ENCODE measurements at places on chromosomes 6 and 20.

DNA sequence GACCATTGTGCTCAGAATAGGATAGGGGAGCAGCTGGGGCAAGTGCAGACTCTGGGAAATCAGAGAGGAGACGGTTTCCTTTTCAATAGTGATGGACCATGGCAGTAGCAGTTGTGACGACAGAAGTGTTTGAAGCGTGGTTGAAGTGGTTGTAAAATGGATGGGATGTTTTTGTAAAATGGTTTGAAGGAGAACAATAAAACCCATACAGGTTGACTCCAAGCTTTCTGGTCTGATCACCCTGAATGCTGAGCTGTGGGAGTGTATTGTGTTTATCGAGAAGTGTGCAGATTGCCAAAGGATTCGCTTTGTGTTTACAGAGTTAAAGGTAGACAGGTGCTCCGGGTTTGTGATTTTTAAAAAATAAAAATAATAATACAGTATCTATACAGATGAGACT lies 255.2 kb upstream of the SULF2 start:
- DNase-seq = peak; percentile 99

GRCh38 chr6:55578537-55579363 lies at the start of gene HMGCLL1:
HMGCLL1 (minus strand) TSS chr6:55579192; CDS start chr6:55579055, 137 bp downstream.
- DNase-seq = peak; percentile 21

- no peak for DNase-seq
Measured at GRCh38 chr6:2883673-2884072, 19.4 kb downstream of the SERPINB9 start.

DNA sequence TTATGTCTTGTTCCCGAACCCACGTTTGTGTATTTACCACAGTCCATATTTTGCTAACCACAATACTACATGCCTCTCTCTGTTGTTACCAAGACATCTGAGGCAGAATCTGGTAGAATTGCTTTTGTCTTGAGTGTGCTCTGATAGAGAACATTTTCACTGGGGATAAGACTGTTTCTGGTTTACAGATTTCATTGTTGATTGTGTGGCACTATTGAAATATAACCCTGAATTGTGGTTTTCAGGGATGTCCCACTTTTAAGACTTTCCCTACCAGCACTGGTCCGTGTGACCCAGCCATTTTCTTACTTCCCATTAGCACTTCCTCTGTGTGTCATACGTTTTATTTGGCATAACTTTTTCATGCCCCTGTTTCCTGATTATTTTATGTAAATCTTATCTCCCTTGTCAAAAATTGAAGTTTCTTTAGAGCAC lies 12.2 kb downstream of the NCOA7 start:
- DNase-seq = no peak

- DNase-seq = peak; percentile 90
Measured at GRCh38 chr6:27873021-27873940, 38.9 kb downstream of the OR2B2 start.

GRCh38 chr6:152461556-152461955 lies 175.6 kb downstream of the SYNE1 start:
- DNase-seq = no peak

- DNase-seq = no peak
Measured at GRCh38 chr6:118708744-118709143, 57.4 kb upstream of the CEP85L start.

DNA sequence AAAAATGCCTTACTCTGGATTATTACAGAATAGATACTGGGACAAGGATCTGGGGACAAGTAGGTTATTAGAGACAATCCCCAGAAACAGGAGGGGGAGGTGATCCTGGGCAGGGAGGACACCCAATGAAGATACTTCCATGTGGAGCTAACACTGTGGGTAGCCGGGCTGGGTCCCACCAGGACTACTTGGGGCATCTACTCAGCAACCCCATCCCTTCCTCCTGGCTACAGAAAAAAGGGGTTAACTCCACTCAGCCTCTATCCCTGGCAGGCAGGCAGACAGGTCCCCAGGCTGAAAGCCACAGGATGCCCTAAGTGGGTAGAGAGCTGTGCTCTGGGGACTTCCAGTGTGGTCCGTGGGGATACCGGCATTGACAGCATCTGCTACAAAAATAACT lies 68.0 kb upstream of the NXT1 start:
- no peak for DNase-seq
